ENCODE measurements at places on chromosomes 12 and 14. TPM values are rescaled to one million over a fixed set of nuclear protein-coding genes. Genes with fewer than 3 reads are reported as not detected.

DTX3 gene
- total RNA-seq, result 34.5 TPM

RIPK3 gene
- 19.5 TPM for total RNA-seq

RNU4-1 gene
- total RNA-seq, result 3,016 TPM

DNA sequence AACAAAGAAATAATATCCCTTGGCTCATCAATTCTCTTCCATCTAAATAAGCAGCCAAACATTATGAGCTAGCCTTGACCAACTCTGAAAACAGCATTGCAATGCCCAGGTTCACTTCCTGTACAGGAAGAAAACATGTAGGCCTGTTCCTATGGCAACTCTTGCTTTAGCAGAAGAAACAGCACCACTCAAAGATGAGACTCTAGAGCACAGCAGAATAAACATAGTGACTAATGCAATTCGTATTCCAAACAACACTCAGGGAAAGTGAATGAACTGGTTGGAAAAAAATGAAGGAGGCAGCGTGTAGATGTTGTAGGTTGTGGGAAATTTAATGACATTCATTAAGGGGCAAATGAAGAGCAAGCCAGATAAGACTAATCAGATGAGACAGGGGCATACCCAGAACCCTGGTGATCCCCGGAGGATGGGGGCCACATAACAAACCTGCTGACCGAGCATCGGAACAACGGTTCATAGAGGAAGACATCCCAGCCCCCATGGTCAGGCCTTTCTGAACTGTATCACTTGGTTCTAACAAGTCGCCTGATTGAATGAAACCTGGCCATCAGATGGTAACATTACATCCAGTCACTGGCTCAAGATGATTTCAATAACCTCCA, 9.0 kb downstream of the ARHGDIB start:
- peak; percentile 47 for DNase-seq

EIF2S3B gene
- 1.5 TPM for total RNA-seq

DNA sequence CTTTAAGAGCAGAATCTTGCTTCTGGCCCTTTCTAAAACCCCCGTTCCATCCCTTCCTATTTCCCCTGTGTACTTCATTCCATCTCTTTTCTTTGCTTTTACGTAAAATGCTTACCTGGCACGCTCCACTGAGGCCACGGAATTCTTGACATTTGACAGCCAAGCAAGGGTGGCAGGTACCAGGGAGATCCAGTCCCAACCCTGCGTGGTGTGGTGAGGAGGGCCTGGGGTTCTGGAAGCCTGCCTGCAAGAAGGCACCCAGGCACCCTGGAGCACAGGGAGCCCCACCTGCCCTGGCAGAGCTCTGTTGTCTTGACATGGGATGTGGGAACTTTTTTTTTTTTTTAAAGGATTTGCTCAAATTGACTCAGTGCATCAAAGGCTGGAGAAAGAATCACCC, 48.6 kb downstream of the ITPK1 start:
- peak; percentile 82 for DNase-seq

- no peak for DNase-seq
These were observed 84.4 kb downstream of the C2CD5 start for GRCh38 chr12:22459838-22460490.

HOXC6 gene
- 22.0 TPM for total RNA-seq

DNA sequence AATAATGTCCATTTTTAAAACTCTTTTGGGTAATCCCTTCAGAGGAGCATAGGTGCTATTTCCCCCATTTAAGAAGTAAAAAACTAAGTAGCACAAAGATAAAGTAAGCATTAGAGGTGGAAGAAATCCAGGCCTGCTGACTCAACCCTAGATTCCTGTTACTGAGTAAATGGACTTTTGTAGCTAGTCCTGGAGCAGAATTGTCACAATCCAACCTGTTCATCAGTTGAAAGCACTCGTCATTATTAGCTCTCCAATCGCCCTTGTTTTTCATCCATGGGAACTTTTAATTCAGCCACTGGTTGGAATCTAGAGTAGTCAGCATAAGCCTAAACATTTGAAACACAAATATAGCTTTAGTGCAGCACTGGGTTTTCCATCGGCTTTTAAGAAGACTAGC, 139.5 kb upstream of the AMIGO2 start:
- DNase-seq, result no peak

DNA sequence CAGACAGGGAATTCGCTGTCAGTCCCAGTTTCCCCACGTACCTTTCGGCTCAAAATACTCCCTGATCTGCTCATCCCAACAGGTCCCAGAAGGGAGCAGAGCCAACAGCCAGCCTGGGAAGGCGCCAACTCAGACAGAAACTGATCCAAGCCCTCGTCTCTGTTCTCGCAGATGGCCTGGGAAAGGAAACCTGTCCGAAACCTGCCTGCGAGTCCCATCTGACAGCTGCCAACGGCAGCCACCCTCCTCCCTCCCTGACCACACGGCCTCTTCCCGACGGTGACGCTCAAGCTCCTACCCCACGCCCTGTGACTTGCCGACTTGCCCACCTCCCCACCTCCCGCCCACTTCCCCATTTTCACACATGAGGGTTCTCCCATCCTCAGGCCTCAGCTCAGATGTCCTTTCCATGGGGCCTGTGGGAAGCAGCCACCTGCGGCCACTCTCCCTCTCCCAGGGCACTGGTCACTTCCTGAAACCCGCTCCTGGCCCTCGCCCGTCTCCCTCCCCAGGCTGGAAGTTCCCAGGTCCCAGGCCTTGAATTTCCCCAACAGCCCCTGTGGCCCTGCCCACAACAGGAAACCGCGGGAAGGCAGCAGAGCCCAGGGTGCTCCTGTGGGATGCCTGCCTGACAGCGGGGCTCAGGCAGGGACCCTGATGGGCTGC, 60.9 kb upstream of the FBRSL1 start:
- no peak for DNase-seq

- DNase-seq, result no peak
These were observed 71.4 kb downstream of the GLRX5 start for GRCh38 chr14:95606266-95606665.

- no peak for DNase-seq
These were observed 22.4 kb upstream of the RNU6-8 start for GRCh38 chr14:32225378-32225920.

AMN gene
- 58.0 TPM for total RNA-seq

- no peak for DNase-seq
These were observed 709 bp downstream of the HAL start for GRCh38 chr12:95995238-95996031.

DNA sequence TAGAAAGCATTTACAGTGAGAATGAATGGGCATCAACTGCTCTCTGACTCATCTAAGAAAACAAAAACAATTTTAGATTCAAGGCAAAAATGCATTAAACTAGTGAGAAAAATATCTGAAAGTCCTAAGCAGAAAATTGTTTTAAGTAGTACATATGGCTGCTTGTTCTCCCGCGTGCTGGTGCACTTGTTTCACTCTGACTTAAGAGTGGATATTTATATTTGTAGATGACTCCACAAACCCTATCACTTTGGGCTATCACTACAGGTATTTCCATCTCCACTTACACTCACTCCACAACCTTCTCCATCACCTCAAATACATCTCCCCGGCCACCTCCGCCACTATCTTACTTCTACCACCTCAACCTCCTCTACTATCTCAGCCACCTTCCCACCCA, 253.9 kb upstream of the EGLN3 start:
- DNase-seq, result no peak

DNA sequence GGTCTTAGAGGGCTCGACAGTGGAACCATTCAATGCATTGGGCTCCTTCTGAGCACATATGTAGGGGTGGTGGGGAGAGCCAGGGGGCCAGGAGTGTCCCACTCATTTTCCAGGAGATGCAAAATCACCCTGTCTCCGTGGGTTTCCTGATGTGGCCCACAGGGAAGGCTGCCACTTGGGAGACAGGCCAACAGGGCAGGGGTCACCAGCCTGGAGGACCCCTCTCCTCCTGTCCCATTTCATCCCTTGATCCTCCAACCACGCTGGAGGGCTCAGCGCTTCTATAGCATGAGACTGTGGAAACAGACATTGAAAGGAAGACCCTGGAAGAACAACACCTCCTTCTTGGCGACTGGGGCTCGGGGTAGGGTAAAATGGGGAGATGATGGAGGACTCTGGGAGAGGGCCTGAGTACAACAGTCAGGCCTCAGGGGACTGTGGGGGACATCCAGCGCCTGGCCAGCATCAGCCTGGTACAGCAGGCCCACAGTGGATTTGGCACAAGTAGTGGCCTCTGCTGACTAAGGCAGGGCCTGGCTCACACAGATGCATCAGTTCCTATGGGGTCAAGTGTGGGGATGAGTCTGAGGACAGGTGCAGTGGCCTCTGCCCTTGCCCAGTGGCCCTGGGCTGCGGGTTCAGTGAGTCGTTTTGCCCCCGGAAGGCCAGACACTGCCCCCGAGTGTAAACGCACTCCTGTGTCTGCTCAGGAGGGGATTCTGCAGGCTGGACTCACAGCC, 68.0 kb downstream of the PRIMA1 start:
- no peak for DNase-seq

DNA sequence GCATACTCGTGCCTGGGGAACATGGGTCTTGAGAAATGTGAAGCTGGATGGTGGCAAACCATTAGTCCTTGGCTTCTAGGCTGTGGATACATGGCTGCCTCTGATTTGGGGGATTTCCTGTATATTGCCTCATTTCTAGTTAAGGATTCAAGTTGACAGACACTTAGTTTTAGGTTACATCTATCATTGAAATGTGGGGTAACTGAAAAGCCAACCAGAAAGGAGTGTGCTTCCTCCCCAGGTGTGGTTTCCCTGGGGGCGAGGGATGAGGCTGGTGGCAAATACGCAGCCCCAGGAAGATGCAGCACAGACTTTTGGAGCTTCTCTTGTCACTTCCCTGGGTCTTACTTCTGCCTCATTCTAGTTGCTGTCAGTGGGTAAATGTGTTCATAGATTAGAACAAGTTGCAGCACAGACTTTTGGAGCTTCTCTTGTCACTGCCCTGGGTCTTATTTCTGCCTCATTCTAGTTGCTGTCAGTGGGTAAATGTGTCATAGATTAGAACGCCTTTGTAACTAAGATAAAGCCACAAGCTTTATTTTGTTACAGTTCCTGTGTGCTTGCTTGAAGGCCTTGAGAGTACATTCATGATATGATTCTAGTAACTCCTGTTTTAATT, 85.1 kb downstream of the BORCS5 start:
- DNase-seq, result no peak

DNA sequence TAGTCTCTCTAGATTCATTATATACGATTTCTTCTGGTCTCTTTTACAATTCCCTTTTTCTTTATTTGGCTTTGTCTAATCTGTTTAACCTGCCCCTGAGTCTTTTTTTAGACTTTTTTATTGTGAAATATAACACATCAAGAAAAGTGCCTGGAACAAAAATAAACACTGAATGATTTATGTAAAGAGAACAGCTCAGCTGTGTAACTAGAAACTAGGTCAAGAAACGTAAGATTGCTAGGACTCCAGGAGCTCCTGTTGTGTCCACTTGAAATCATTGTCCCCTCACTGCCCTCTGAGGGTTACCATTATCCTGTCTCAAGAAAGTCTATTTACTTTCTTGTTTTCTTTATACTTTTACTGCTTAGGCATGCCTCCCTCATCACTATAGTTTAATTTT, 23.1 kb downstream of the EXD2 start:
- peak; percentile 70 for DNase-seq

GRCh38 chr12:94140556-94140955, 7.8 kb upstream of the PLXNC1 start:
- DNase-seq, result no peak

GRCh38 chr14:79856381-79856780, 354.9 kb downstream of the DIO2 start:
- no peak for DNase-seq

GRCh38 chr12:75884465-75884985, 147.1 kb downstream of the PHLDA1 start:
- DNase-seq, result no peak

PTPN6 gene
- 70.8 TPM for total RNA-seq

RPGRIP1 gene
- 0.47 TPM for total RNA-seq

DNA sequence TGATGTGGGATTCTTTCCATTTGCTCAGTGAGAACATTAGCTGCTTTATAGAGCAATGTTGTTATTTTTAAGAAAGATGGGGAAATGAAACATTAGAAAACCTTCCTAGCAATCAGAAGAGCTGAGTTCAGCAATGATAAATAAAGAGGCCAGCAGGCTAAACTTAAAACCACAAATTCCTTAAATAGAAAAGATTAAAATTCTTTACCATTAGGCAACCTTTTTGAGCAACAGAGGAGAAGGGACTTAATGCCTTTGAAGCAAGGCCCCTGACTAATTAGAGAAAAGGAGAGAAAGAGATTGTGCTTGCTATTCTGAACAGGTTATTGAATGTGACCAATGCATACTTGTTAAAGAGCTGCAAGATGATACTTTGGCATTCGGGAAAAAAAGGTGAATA, 160.8 kb upstream of the LMO3 start:
- DNase-seq, result no peak

GRCh38 chr14:90816681-90817436, 629 bp upstream of the TTC7B start:
- DNase-seq, result peak; percentile 83

MYF6 gene
- not detected for total RNA-seq

DNA sequence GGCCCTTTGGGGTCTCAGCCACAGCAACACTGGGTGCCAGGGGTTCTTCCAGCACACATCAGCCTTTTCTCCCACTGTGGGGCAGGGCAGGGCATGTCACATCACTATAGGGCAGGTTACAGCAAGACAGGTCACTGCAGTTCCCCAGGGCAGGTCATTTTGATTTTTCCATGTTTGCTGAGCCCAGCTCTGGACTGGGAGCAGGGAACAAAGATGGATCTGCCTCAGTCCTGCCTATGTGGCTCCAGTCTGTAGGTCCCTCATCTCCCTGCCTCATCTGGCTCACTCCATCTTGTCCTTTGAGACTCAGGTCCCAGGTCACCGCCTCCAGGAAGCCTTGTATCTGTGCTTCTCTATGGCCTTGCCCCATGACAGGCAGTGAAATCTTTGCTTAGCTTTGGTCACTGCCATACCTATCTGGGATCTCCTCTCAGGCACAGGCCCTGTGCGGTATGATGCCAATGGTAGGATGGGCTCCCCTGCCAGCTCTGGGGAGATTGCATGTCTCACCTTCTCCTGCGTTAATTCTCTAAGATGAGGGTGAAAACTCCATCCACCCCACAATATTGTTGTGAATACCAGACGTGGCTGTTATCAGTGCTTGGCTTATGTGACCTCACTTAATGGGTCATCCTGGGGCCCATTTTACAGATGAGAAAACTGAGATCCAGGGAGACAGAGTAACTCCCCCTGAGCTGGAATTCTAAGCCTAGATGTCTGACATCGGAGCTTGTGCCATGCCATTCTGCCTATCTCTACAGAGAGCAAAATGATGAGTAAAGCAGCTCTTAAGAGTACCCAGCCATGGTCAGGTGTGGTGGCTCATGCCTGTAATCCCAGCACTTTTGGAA, 1.5 kb downstream of the SERPINA6 start:
- no peak for DNase-seq

DNA sequence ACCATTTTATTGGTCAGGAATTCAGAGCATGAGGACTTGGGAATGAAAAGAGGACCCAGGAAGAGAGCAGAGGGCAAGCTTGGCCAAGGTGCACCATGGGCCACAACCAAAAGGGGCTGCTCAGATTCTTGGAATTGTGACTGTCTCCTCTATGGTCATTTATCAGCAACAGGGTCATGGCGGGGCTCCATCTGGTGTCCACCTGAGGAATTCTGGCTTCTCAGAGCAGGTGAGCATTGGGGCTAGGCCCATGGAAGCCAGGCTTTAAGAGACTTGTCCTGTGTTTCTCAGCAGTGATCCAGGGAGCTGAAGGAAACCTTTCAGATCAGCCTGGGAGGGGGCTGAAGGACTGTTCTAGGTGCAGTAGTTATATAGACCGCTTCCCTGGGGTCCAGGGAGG, 2.6 kb upstream of the RIN3 start:
- no peak for DNase-seq

Measured in kidney (tissue), 22 donors.